NCI-H446 (cell line): ENCODE measurements at places on chromosomes 6 and 20.

DNA sequence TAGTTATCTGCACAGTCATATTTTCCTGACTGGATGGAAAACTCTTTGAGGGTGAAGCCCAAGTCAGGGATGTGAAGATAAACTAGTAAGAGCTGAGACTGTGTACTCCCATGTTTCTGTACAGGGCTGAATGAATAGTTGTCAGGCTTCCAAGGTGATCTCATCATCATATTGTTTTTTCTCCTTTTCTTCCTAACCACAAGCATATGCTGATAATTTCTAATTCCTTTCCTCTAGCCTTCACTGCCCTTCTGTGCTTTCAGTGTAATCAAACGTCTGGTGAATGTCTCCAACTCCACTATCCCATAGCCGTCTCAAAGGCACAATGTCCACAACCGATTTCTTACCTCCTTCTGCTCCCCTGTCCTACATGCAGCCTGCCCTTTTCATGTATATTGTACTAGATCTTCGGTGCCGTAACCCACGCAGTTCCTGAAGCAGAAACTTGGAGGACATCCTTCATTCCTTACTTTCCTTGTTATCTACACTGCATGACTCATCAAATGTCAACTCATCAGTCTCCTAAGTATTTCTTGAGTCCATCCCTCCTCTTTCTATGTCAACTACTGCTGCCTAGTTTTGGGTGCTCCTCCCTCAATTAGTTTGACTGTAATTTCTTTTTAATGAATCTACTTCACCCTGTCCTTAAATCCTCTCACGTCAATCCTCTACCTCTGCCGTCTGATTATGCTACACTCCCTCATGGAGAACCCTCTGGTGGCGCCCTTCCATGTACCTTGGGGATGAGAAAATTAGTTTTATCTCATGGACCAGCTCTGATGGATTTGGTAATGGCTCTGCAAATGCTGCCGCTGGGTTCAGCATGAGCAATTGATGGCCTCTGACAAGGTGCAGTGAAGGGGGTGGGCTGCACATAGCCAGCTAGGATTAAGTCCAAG, 21.9 kb downstream of the NCOA7 start:
- no peak for DNase-seq

- DNase-seq = no peak
These were observed 107.7 kb downstream of the JPH2 start for GRCh38 chr20:44079291-44079690.

DNA sequence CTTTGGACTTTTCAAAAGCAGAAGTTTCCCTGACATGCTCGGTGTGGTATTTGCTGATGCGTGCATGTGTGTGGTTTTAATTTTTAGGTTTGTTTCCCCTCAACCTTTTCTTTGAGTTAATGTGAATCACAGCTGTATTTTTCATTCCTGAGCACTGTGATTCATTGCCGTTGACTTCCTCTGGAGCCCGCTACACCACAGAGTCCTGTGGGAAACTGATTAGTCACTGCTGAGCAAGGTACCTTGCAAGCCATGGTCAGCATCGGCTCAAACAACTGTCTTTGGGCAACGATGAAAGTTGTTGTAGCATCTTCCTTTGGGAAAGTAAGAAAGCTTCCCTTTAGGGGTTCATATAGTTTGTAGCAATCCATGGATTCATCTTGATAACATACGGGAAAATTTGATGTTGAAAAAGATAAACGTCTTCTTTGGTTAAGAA, 57.5 kb downstream of the RIN2 start:
- no peak for DNase-seq

- DNase-seq = peak; percentile 92
These were observed 60.6 kb downstream of the FAM217A start for GRCh38 chr6:4018171-4018923.

DNA sequence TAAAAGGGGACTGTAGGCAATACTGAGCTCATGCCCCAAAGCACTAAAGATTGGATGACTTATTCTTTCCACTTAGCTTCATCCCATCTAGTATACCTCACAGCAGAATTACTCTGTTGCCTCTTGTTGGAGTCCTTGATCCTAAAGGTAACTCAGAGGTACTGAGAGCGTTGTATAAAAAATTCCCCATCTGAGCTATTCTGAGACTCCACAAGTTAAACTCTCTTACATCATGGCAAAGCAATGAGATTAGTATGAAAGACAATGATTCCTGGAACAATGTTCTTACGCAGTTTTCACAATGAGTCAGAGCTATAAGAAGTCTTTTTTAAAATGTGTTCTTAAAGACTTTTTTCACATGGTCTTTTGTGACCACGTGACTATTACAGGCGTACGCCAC, 370.1 kb downstream of the ADGRB3 start:
- no peak for DNase-seq

DNA sequence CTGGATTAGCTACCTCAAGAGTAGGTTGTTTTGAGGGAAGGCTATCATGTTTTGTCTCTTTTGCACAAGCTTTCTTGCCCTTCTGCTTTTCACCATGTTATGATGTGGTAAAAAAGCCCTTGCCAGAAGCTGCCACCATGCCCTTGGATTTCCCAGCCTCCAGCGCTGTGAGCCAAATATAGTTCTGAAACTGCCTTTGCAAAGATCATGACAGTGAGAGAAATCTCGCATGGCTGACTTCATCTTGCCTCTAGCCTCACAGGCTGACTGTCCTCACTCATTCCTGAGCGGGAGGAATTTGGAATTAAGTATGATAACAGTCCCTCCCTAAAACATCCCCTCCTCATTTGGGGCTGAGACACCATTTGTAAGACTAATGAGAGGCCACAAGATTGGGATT, 207.7 kb downstream of the BTBD9 start:
- no peak for DNase-seq
